Fibroblast of skin of left quadriceps (primary cell): ENCODE measurements at places on chromosomes 11 and 22.

DNA sequence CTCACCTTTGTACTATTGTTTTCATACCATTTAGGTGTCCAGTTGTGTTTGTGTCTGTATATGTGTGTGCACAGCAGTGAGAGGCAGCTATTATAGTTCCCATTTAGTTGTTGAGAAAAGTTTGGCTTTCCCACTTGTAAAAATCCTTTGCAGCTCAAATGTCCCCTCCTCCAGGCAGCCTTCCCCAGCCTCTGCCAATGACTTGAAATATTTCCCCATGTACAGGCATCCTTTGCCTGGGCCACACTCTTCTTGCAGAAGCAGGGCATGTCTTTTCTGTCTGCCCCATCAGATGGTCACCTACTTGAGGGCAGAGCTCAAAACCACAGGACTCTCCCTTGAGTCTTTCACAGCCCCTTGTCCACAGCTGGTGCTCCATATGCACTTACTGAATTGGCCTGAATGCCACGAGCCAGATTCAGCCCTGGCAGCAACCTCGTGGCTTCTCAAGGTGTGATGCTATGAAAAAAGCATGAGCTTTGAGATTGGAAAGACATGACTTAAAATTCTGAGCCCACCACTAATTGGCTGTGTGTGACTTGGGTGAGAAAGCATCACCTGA is 39.3 kb downstream of the MYEOV start:
- DNase-seq: no peak

DNA sequence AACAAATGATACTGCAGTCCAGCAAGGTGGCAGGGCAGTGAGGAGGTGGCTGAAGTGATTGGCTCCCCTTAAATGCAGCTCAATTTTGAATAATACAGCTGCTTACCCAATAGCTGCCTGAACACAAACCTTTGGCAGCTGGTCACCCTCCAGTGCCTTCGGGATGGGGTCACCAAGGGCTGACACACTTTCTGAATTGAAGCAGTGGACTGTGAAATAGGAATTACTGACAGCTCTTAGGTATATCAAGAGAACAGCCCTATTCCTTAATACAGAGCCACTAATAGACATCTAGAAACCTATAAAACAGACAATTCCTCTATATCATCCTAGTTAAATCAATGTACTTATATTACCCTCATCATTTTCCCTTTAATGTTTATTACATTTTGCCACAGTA is 474.2 kb upstream of the KIRREL3 start:
- DNase-seq: no peak

DNA sequence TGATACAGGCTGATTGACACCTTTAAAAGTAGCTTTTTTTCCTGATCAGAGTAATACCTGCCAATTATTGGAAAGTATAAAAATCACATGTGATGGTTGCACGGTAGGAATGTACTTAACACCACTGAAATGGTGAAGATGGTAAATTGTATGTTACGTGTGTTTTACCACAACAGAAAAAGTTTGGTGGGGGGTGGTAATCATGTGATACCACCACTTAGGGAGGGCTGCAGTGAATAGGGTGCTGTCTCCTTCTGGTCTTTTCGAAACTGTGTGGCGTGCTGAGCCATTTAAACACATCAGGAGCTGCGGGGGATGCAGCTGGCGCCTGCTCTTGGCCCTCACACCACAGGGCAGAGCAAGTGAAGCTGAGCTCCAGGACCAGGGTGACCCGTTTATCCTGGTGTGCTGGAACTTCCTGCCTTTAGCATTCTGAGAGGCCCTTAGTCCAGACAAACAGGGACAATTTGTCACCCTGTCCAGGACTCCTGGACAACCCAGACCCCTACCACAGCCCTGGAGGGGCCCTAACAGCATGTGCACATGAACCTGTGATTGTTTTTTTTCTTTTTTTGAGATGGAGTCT is 2.6 kb downstream of the SYNGR1 start:
- no peak for DNase-seq

- no peak for DNase-seq
Measured at GRCh38 chr22:44391481-44392445, 79.0 kb upstream of the SHISAL1 start.

GRCh38 chr11:63574856-63575602 is 11.8 kb upstream of the PLAAT2 start:
- DNase-seq: no peak

GRCh38 chr11:3189886-3190583 is 24.9 kb upstream of the OSBPL5 start:
- DNase-seq: no peak
